ENCODE measurements at places on chromosomes 2 and 18.

GRCh38 chr2:102005989-102006885, 14.5 kb downstream of the IL1R2 start:
- peak; percentile 44 for DNase-seq

GRCh38 chr2:239625971-239626734, 225.3 kb upstream of the HDAC4 start:
- no peak for DNase-seq

DNA sequence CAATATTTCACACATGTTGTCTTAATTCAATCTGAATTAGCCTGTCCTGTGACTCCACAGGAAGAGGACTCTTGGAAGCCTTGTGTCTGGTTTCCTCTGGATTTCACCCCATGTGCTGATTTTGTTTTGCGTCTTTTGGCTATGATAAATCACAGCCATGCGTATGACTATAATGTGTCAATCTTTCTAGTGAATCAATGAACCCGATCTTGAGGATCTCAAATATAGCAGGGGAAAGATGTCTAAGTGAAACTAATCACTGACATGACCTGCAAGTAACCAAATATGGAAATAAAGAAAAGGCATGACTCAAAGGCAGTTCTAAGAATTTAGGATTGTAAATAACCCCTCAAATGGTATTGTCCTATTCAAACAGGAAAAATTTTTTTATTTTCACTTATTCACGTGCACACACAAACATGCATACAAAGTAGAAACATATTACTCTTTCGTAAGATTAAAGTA, 8.2 kb downstream of the WDFY1 start:
- no peak for DNase-seq

GRCh38 chr2:72139874-72140620, 7.6 kb downstream of the CYP26B1 start:
- DNase-seq, result no peak

- no peak for DNase-seq
Observed at GRCh38 chr2:224033601-224034000, 5.5 kb downstream of the SERPINE2 start.
